ENCODE measurements at places on chromosomes 2 and 18.

DNA sequence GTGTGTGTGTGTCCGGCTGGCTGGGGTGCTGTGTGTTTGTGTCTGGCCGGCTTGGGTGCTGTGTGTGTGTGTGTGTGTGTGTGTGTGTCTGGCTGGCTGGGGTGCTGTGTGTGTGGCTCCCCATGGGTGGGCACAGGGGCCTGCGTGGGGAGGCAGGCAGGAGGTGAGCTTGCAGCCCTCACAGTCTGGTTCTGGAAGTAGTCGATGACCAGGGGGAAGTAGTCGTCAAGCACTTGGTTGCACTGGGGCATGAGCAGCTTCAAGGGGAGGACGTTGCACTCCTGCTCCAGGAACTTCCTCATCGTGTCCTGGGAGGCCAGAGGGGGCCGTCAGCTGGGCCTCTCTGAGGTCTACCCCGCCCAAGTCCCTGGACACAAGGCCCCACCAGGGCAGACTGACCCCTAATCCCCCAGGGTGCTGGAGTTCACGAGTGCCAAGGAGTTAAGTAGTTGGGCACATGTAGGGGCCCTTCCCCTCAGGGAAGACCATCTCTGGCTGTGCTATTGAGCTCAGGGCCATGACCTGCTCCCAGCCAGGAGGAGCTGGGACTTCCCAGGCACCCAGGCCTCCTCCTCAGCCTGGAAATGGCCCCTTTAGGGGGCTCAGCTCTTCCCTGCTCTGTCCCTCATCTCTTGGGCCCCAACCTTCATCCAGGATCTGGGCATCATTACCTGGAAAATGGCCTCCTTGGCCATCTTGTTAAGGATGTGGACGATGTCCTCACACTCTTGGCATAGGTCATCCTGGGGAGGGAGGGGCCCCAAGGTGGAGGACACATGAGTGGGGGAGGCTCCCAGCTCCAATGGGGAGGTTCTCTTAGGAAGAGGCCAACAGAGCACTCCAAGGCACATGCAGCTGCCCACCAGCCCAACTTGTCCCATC, 1.3 kb downstream of the SFTPB start:
- DNase-seq: no peak

DNA sequence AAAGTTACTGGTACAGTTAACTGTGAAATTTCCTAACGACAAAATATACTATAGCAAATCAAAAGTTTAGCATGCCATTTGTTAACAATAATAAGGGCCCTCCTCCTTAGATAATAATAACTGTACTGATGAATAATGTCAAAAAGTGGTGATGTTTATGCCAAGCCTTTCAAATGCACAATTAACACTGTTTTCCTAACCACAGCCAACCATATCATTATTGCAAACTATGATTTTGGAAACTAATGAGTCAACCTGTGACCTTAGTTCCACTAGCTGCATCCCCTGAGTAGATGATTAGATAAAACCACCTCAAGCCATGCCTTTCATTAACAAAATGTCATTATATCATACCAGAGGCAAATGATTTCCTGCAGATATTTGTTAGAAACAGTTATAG, 25.1 kb upstream of the GPR75 start:
- no peak for DNase-seq

GRCh38 chr2:72325592-72326422, 178.1 kb upstream of the CYP26B1 start:
- DNase-seq: no peak

- DNase-seq: no peak
Observed at GRCh38 chr2:203155406-203155805, 83.4 kb upstream of the CYP20A1 start.

DNA sequence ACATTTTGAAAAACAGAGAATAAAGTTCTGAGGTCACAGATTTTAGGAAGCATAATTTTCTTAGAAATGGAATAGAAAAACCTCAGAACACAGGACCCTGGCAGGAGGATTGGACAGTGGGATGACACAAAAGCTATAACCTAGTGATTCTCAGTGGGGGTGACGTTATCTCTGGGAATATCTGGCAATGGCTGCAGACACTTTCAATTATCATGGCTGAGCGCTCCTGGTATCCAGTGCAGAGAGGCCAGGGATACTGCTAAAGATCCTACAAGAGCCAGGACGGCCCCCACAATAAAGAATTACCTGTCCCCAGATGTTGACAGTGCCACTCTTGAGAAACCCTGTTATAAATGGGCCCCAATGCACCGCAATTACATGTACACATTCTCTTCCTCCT, 117.2 kb upstream of the SPRED2 start:
- DNase-seq: no peak

- DNase-seq: no peak
Observed at GRCh38 chr2:235538144-235538639, 44.3 kb downstream of the AGAP1 start.

GRCh38 chr2:134558208-134558830, 160.5 kb downstream of the TMEM163 start:
- DNase-seq: no peak

DNA sequence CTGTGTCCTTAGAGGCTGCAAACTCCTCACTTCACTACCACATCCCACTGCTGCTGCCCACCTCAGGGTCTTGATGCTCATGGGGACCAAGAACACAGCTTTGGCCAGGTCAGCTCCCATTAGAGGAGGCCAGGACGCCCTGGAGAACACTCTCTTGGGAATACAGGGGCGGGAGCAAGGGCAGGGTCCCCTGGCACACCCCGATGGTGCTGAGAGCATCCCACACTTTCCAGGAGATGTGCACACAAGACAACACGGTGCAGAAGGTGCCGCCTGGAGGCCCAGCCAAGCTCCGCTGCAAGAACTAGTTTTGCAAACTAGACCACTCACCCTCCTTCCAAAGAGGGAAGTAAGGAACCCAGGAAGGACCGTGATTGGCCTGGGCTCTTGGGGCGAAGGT, 304.4 kb upstream of the SALL3 start:
- no peak for DNase-seq

DNA sequence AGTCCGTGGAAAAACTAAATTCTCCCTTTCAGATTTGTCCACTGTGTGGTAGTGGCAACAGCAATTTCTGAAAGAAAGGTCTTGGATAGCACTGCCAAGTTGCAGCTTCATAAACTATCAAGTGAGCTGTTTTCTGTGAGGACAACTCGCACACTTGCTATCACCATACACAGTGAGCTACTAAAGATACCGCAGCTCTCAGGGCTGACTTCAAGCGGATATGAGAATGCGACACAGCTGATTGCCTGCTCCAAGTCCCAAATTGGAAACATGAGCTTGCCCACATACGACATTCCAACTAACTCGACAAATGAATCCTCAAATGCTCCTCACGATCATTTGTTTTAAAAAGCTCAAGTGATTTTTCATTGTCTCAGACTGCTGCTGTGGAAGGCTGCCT, 46.2 kb downstream of the E2F6 start:
- DNase-seq: no peak

GRCh38 chr18:13457327-13457726, 238.8 kb downstream of the LDLRAD4 start:
- no peak for DNase-seq

DNA sequence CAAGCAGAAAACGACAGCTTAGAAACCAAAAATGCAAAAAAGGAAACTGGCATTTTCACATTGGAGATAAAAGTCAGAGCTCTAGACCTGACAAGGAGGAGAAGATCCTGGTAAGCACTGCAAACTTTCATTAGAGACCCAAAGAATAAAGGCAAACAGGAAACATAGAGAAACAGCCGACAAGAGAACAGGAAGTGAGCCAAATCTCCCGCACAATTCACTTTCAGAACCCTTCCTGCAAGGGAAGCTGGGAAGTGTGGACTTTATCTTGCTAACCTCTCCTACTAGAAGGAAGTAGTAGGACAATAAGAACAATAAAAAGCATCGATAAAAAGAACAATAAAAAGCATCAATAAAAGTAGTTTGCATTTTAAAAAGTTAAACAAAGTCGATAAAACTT, 417.8 kb upstream of the SPHKAP start:
- DNase-seq: no peak

- DNase-seq: no peak
Observed at GRCh38 chr18:68467957-68468356, 247.0 kb downstream of the TMX3 start.

DNA sequence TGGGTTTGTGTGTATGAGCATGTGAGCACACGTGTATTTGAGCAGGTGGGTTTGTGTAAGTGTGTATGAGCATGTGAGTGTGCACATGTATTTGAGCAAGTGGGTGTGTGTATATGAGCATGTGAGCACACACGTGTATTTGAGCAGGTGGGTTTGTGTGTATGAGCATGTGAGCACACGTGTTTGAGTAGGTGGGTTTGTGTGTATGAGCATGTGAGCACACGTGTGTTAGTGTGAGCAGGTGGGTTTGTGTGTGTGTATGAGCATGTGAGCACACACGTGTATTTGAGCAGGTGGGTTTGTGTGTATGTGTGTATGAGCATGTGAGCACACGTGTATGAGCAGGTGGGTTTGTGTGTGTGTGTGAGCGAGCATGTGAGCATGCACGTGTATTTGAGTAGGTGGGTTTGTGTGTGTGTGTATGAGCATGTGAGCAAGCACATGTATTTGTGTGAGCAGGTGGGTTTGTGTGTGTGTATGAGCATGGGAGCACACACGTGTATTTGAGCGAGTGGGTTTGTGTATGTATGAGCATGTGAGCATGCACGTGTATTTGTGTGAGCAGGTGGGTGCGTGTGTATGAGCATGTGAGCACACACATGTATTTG, 169.7 kb downstream of the TWIST2 start:
- no peak for DNase-seq

- DNase-seq: no peak
Observed at GRCh38 chr2:50065835-50066234, 911.5 kb upstream of the FSHR start.

GRCh38 chr2:201966691-201967438, 66.8 kb upstream of the FZD7 start:
- DNase-seq: no peak

DNA sequence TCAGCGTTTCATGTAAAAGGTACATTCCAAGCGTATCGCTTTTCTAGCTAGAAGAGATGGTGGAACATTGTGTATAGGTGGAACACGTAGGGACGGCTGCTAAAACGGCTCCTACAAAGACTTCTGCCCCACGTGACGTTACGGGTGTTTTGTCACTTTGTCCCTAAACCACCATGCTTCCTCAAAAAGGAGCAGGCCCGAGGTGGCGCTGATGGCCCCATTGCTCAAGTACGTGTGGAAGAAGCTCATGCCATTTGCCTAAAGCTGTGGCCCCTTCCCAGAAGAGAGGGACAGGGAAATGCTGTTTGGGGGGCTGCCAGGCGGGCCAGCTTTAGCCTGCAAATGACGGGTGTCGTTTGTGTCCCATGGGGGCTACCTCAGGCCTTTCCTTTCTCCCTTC, 72.7 kb downstream of the TMEM247 start:
- DNase-seq: no peak

DNA sequence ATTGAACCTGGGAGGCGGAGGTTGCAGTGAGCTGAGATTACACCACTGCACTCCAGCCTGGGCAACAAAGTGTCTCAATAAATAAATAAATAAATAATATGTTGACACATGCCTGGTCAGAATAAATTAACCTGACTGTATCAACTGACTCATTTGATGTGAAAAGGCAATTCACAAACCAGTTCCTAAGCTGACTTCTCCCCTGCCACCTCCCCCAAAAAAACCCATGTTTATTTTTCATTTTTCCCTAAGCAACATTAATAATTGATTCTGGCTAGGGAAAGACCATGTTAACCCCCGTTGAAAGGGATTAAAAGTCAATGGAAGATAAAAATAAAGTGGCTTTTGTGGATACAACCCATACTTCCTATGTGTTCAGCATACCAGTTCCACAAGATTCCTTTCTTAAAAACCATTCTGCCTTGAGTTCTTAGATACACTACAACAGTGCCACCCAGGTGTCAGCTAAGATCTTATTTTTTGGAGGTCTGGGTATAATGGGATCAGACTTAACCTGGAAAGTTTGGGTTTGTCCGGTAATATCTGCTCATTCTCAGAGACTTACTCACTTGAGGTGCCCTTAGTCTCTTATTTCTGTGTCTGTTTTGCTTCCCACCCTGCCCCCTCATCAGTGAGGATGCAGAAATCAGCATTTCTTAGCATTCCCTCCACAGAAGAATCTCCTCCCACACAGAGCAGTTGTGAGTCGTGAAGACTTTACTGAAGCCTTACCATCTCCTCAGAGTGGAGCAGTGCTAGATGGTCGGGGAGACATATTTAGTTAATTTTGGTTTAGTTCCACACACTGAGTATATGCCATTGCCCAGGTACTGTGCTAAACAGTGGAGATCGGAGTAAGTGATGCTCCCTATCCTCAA, 10.1 kb upstream of the MCFD2 start:
- DNase-seq: no peak

DNA sequence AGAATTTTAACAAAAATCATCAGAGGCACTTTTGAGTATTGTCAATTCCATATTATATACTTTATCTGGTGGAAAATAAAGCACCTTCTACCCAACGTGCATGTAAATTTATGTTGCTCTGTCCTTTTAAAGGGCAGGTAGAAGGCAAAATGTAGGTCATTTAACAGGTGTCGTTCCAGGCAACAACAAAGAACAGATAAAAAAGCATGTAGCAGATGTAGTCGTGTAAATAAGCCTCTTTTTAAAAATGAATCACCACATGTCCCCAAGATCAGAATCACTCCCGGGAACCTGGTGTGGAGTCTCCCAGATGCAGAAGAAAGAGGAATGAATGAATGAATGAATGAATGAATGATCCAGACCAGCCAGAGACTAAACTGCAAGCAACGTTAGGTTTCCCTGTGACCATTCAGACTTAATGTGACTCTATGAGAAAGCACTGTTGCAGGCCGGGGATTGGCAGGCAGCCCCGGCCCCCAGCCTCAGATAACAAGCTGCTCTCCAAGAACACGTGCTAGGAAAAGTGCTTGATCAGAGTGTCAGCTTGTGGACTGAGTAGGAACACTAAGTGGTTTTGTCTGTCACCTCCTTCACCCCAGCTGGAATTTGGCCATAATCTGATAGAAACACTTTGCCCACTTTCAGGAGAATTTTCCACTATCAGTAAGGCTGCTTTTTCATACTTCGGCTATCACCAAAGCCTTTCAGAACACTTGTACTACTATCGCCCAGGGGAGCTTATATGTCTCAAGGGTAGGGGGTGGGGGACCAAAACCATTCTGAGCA, 100.6 kb downstream of the CDK15 start:
- DNase-seq: no peak

DNA sequence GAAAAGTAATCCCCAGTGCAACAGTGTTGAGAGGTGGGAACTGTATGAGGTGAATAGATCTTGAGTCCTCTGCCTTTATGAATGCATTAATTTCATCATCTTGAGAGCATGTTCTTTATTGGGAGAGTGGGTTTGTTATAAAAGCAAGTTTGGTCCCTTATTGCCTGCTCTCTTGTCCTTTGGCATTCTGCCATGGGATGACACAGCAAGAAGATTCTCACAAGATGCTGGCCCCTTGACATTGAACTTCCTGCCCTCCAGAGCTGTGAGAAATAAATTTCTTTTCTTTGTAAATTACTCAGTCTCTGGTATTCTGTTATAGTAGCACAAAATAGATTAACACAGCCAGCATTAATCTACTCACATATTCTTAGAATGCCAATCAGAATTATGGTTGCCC, 108.6 kb downstream of the EHBP1 start:
- DNase-seq: no peak

DNA sequence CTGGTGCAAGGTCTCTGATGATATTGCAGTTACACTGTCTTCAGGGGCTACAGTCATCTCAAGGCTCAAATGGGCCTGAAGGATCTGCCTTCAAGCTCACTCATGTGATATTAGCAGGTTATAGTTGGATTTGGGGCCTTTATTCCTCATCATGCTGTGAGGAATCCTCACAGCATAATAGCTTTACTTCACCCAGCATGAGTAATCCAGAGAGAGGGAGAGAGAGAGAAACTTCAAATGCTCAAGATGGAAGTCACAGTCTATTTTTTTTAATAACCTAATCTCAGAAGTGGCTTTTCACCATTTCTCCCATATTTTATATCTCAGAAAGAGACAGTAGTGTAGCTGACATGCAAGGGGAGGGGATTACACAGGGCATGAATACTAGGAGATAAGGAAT, 658.7 kb downstream of the EPHA4 start:
- no peak for DNase-seq
